ENCODE measurements at places on chromosomes 2 and 18. TPM values are rescaled to one million over a fixed set of nuclear protein-coding genes. Genes with fewer than 3 reads are reported as not detected.

DNA sequence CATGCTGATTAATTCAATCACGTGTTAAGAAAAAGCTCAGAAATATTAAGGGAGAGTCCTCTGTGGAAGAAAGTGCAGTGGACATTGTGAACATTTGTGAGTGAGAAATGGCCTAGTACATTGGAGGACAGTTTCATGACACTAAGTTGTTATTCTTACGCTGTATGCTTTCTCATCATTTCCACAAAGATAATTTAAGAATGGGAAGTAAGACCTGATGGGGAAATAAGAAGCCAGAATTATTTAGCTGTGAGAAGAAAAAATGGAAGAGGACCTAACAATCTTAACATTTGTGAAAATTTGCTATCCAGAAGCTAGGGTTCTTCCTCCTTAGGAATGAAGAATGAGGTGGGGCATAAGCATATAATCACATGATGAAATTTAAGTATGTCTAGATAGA is 15.2 kb upstream of the RAPH1 start:
- DNase-seq, result no peak

DNA sequence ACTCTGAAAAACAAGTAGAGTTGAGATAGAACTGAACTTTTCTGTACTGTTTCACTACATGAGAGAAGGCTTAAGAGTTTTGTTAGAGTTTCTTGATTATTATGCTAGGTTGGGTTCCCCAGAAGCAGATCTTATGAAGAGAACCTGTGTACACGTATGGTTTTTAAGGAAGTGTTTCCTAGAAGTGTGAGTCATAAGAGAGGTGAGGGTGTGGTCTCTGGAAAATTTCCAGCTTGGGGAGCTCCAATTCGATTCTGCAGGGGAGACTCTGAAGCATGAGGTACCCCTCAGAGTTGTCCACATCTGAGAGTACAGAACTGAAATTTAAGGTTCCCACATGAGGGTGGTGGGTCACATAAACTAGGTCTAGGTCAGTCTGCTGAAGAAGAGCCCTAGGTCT is 83.3 kb upstream of the MAP2 start:
- DNase-seq, result no peak

GRCh38 chr2:203574824-203575223 is 39.7 kb upstream of the RAPH1 start:
- DNase-seq, result no peak

- DNase-seq, result no peak
Observed at GRCh38 chr2:101788995-101789970, 91.8 kb downstream of the MAP4K4 start.

The COLEC12 gene
- total RNA-seq, result 0.27 TPM

DNA sequence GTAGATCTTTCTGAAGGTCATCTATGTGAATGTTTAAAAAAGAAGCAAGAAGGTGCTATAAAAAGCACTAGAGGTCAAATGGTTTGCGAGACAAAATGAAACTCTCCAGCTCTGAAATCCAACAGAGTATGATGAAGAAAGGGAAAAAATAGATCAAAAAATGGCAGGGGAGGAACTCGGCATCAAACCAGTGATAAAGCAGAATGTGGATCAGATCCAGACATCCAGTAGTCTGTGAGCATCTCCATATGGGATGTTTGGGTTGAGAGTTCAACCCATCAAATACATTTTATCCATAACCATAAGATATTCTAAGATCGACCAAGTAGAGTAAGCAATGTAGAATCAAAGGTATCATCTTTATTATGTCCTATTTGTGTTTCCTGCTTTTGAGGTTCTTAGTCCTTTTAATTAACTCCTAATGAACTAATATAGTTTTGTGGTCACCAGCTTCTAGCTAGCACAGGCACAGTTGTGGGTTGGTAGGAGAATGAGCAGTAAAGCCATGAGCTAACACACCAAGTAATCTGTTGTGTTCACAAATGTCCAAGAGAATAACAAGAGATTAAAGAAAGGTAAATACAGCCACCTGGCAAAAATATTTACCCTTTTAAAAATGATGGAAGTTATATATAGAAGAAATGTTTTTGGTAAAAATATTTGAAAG is 160.9 kb downstream of the NEDD4L start:
- no peak for DNase-seq

GRCh38 chr2:42696987-42697386 is 66.9 kb downstream of the OXER1 start:
- no peak for DNase-seq

The CCDC141 gene
- total RNA-seq, result 0.54 TPM

DNA sequence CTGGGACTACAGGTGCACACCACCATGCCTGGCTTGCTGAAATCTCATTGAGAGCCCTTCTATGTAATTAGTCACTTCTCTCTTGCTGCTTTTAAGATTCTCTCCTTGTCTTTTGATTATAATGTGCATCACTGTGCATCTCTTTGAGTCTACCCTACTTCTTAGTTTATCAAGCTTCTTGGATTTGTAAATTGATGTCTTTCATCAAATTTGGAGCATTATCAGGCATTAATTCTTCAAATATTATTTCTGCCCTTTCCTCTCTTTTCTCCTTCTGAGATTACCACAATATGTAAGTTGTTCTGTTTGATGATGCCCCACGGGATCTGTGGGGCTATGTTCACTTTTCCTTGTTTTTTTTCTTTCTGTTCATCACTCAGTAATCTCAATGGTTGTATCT is 9.0 kb upstream of the MARCO start:
- no peak for DNase-seq

The ANKRD36C gene
- total RNA-seq, result 54.1 TPM

DNA sequence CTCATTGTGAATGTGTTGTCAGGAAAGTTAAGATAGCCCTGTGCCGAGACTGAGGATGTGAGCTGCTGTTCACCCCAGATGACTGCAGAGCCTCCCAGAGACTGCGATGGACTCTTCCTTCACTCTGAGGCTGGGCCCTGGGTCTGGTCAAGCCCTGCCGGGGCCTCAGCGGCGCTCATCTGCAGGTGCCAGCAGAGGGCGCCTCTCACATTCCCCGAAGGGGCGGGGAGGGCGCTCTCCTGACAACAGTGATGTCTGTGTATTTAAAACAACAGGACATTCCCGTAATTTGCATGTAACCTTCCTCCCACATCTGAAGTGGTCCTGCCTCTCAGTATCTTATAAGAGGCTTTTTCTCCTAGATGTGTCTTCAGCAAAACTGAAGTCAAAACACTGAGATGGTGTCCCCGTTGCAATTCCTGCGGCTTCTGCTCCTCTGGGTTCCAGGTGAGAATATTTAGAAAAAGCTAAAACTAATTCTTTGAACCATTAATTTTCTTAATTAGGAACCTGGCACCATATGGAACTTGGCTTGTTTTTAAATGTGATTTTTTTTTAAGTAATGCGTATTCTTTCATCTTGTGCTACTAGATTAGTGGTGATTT is 1377.9 kb downstream of the RPIA start:
- DNase-seq, result peak; percentile 24

DNA sequence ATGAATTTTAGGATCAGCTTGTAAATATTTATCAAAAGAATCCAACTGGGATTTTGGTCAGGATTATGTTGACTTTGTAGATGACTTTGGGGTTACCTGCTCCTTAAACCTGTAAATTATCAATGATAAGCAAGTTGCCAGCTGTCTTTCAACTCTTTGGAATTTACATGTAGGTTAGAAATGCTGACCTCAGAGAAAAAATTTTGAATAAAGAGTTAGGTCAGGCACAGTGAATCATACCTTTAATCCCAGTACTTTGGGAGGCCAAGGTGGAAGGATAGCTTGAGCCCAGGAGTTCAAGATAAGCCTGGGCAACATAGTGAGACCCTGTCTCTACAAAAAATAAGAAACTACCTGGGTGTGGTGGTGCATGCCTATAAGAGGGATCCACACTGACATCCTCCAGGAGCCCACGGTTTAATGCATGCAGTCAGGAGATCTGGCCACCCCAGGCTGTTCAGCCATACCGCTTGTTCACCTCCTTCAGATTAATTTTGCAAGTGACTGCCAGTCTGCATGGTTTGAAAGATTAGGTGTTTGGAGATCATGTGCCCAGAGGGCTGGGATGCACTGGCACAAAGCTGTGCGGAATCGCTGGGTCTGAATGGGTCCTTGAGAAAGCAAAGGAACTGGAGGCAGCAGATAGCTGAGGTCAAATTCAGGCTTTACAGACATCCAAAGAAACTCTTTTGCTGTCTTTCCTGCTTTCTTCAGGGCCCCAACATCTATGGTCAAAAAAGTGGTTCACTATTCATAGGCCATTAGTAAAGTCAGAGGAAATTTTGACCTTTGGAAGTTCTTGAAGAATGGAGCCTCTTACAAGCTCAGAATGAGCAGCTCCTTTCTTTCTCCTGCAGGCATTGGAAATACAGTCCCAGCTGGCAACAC is 83.4 kb upstream of the TXNDC2 start:
- DNase-seq, result no peak

DNA sequence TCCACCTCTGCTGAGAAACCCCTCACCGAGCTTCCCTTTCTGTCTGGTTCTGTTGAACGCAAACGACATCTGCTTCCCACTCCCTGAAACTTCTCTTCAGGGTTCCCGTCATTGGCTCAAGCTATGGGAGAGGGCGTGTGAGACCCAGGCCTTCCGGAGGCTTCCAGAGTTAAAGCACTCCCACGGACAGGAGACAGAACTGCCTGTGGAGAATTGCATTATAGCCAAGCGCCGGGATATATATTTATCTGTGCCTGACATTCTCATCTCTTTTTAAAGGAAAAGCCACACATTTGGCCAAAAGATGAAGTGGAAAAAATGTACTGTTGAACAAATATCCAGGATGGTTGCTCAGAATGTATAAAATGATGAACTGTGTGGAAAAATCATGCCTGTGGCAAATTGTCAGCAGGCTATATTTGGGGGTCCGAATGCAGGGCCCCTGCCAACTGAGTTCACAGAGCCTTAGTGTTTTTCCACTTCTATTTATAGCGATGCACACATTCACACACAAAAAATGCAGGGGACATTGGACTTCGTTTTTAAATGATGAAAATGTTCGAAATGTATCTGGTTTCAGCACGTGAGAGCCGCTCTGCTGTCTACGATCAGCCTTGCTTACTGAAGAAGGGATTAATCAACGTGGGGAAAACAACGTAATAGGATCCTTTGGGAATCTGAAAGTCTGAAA is 59.5 kb downstream of the E2F6 start:
- no peak for DNase-seq

The SMAD4 gene
- 163 TPM for total RNA-seq

The SPP2 gene
- total RNA-seq, result not detected

- no peak for DNase-seq
Observed at GRCh38 chr2:29006092-29006979, 25.2 kb downstream of the TOGARAM2 start.

The NYAP2 gene
- total RNA-seq, result under 0.01 TPM

The DLGAP1 gene
- total RNA-seq, result 0.27 TPM

GRCh38 chr2:237922641-237923361 is 44.0 kb upstream of the UBE2F start:
- no peak for DNase-seq

- DNase-seq, result no peak
Observed at GRCh38 chr2:13522917-13523821, 806.4 kb downstream of the TRIB2 start.

DNA sequence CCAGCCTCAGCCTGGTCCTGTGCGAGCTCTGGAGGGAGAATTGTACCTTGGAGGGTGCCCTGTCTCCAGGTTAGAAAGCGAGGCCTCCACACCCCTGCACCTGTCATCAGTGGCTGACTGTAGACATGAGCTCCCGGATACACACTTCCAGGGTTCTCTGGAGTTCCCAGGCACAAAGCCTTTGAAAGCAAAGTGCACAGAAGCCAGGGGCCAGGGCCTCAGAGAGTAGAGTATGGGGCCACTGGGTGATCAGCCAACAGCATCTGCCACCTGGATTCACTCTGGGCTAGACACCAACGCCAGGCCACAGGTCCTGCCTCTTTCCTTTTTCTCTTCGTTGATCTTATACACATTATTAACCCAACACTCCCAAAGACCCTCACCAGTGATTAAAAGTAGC is 239.4 kb upstream of the HDAC4 start:
- no peak for DNase-seq

The INHA gene
- 0.27 TPM for total RNA-seq

The LYG1 gene
- not detected for total RNA-seq

DNA sequence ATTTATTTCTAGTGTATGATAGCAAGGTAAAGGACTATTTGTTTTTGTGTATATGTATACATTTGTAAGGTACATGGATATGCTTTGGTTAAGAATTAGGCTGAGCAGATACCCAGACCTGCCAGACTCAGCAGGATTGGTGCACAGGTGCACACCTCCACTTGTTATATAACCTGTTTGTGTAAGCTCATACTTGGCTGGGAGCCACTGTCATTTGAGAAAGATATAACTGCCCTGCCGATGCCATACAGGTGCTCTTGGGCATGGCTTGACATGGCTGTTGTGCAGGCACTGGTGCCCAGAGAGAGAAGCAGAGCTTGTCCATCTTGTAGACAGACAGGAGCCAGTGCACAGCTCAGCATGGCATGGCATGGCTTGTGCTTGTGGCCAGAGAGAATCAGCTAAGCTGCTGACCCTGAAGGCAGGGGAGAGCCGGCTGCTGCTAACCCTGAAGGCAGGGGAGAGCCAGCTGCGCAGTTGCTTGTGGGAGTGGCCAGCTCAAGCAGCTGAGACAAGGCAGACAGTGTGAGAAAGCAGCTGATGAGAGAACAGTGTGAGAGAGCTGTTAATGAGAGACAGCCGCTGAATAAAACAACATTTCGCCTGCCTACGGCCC is 136.5 kb downstream of the RNF144A start:
- DNase-seq, result no peak

DNA sequence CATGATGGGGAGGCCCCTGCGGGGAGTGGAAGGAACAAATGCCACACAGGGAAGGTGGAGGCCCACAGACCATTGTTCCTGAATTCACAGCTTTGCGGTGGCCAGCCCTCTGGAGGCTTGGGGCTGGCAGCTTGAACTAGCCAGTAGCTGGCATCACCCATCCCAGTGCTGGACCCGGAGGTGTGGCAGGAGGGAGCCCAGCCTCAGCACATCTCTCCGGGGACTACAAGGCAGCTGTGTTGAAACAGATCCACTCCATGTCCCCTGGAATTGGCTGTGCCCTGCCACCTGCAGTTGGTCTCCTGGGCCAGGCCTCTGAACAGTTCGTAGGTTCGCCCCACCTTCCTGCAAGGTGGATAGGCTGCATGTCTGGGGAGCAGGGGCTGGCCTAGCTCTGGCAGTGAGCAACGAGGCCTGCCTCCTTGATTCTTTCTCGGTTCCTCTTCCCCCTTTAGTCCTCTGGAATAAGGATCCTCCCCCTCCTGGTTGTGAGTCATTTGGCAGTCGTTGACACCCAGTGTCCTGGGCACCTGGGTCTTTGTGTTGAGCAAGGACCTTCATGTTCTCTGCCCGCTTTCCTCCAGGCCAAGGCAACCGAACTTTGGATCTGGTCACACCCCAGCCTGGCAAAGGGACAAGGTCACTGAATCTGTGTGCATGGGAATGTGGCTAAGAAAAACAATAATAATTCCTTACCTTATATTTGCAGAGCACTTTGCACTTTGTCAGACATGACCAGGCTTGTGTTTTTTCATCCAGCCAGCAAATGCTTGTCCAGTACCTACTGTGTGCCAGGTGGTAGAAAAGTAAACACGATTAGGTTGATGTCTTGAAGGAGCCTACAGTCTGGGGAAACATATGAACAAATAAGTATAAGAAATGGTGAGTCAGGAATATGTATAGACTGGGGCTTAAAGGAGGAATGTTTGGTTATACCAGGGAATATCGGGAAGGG is 55.0 kb upstream of the MCFD2 start:
- no peak for DNase-seq
